ENCODE measurements at places on chromosomes 6 and 20. TPM values are rescaled to one million over a fixed set of nuclear protein-coding genes. Genes with fewer than 3 reads are reported as not detected.

DNA sequence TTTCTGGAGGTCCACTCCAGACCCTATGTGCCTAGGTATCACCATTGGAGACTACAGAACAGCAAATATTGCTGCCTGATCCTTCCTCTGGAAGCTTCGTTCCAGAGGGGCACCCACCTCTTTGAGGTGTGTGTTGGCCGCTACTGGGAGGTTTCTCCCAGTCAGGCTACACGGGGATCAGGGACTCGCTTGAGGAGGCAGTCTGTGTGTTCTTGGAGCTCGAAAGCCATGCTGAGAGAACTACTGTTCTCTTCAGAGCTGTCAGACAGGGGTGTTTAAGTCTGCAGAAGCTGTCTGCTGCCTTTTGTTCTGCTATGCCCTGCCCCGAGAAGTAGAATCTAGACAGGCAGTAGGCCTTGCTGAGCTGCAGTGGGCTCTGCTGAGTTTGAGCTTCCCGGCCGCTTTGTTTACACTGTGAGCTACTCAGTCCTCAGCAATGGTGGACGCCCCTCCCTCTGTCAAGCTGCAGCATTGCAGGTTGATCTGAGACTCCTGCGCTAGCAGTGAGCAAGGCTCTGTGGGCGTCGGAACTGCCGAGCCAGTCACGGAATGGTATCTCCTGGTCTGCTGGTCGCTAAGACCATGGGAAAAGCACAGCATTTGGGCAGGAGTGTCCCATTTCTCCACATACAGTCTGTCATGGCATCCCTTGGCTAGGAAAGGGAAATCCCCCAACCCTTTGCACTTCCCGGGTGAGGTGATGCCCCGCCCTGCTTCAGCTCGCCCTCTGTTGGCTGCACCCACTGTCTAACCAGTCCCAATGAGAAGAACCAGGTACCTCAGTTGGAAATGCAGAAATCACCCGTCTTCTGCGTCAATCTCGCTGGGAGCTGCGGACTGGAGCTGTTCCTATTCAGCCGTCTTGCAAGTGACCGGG lies 32.5 kb upstream of the ASCC3 start:
- no peak for DNase-seq

The CLVS2 gene
- total RNA-seq, result not detected

DNA sequence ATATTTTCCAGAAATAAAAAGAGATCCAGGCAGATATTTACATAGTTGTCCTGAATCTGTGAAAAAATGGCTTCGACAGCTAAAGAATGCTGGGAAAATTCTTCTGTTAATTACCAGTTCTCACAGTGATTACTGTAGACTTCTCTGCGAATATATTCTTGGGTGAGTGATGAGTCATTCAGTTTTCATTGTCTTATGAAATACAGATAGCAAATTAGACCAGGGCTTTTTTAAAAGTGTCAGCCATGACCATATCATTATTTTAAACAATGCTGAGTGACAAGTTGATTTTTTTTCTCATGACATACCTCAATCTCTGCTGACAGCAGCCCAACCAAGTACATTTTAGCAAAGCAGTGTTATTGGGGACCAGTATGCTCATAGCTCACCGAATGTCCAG lies 32.8 kb downstream of the TSPYL4 start:
- DNase-seq, result no peak

GRCh38 chr6:39945626-39946025 lies 11.4 kb upstream of the MOCS1 start:
- DNase-seq, result no peak

- no peak for DNase-seq
Observed at GRCh38 chr6:37548067-37548674, 48.5 kb upstream of the CCDC167 start.

GRCh38 chr6:169720207-169720855 lies 4.0 kb downstream of the PHF10 start:
- DNase-seq, result no peak

The MMP24 gene
- total RNA-seq, result 3.0 TPM

The NFYA gene
- 8.6 TPM for total RNA-seq

DNA sequence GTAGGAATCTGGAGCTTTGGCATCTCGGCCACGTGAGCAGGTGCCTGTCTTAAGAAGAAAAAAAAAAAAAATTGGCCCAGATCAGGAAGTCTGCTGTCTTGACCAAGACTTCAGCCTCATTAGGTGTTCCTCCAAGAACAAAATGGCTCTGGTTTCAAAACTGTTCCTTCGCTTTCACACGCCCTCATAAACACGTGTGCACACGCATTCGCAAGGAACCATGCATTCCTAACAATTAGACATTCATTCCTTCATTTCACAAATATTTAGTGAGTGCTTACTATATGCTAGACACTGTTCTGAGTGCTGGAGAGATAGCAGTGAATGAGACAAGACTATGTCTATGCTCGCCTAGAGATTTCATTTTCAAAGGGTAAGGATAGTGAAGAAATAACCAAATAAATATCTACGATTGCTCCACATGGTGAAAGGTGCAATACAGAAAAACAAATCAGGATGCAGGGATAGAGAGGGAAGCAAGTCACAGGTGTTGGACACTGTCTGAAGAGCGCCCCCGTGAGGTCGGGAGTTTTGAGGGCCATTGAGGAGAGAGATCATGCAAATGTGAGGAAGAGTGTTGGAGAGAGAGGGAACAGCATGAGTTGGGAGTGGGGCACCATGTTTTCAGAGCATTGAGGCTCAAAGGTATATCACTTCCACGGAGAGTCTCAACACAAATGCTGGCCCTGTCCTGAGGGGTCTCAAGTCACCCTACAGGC lies 53.3 kb downstream of the CCDC170 start:
- no peak for DNase-seq
